ENCODE measurements at places on chromosomes 3 and 15.

DNA sequence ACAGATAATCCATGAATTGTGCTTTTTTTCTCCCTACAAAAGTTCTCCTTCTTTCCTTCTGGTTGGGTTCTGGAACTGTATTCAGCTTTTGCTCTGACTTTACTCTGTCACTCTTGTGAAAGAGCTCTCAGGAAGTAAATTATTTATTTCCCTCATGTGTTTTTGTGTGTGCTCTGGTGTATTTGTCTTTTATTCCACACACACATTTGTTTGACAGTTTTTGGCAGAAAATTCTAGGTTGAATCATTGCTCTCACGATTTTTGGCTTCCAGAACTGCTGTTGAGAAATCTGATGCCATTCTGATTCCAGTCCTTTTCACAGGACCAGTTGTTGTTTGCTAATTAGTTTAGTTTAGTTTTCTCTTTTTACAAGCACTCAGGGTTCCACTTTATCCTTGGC is 172.8 kb downstream of the PLCH1 start:
- DNase-seq = no peak

DNA sequence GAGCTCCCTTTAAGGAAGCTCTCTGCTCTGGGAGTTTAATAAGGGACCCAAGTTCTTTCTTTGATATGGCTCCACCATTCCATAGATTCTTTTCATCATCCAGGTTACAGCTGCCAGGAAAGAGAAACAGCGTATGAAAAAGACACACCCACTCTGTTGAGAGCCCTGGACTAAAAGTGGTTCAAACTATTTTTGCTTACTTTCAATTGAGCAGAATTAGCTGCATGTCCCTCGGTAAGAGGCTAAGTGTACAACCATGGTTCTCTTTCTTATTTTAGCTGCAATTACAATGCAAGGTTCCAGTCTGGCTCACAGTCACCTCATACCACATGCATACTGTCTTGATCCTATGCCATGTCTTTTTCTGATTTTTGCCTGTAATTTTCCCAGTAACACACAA is 1288.3 kb downstream of the NSUN3 start:
- DNase-seq = no peak

DNA sequence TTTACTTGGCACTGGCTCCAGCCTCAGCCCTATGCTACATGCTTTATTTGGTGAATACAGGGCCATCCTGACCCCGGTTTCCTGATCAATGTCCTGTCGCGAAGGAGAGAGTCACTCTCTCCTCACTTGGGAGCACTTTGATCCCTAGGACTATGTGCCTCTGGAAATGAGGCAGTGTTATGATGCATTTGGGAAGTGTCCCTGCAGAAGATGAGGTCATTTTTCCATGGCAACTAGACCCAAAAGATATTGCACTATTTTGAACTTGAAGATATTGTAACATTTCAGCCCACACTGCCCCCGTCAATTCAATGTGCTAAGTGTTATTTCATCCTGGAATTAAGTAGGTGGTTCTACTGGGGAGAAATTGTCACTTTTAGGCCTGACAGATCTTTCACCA is 68.0 kb downstream of the LRRK1 start:
- DNase-seq = no peak

- DNase-seq = no peak
These were observed 393.1 kb upstream of the CDIN1 start for GRCh38 chr15:36186376-36186775.

GRCh38 chr15:66923438-66923881 is 141.9 kb upstream of the SMAD3 start:
- DNase-seq = peak; percentile 78

- no peak for DNase-seq
These were observed 23.1 kb upstream of the LEKR1 start for GRCh38 chr3:156802821-156803606.

DNA sequence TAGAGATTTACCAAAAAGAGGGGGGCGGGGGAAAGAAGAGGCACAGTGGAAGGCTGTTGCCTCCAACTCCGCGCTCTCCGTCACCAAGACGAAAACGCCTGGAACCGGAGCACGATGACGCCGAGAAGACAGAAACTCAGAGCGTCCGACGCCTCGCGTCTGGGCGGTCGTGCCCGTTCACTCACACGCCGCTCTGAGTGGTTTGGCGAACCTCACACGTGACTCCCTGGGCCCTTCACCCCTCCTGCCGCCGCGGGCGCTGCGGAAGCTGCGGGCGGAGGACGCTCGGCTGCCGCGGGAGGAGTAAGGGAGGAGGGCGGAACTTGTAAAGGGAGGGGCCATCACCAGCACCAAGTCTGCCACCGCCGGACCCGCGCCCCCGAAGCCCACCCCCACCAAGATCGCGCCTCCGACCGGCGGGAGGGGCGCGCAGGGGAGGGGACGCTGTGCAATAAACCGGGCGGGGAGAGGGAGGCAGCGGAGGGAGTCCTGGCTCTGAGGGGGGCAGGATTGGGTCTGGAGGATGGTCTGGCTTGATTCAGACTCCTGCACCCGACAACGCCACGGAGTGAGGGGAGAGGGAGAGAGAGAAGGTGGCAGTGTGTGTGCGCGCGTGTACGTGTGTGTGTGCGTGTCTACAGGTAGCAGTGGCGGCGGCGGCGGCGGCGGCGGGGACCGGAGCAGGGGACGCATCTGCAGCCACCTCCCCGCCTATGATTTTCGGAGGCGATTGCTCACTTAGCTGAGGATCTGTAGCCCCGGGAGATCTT is 1.9 kb upstream of the NLGN1 start:
- peak; percentile 92 for DNase-seq

- DNase-seq = no peak
These were observed 25.8 kb downstream of the ZPLD1 start for GRCh38 chr3:102460579-102460978.

DNA sequence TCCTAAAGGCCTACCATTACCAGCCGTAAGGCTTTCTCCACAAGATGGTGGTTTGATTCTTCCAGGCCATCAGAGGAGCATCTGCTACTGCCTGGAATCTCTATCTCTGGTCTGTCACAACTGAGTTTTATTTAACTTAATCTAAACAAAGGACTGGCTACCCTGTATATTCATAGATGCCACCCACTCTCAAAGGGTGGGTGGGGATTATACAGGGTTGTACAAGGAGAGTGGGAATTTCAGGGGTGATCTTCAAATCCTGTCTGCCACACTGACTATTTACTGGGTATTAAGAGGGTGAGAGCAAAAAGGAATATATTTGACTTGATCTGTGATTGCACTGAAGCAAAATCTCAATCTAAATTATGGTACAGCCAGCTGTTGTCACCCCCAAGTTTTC is 253.3 kb downstream of the MBNL1 start:
- DNase-seq = no peak

DNA sequence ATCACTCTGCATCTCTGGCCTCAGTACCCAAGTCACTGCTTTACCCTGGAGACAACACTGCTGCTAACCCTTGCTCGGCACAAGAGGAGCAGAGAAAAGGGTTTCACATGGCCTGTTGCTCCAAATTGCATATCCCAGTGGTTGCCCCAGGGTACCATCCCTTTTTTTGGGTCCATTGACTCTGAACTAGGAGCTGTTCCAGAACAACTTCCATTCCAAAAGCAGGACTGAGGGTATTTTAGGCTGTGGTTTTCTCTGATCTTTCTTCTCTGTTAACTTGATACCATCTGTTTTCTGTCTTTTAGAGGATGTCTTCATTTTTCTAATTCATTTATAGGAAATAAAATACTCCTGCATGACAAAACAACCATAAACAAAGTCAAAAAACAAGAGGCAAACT is 17.3 kb upstream of the RYK start:
- DNase-seq = no peak

DNA sequence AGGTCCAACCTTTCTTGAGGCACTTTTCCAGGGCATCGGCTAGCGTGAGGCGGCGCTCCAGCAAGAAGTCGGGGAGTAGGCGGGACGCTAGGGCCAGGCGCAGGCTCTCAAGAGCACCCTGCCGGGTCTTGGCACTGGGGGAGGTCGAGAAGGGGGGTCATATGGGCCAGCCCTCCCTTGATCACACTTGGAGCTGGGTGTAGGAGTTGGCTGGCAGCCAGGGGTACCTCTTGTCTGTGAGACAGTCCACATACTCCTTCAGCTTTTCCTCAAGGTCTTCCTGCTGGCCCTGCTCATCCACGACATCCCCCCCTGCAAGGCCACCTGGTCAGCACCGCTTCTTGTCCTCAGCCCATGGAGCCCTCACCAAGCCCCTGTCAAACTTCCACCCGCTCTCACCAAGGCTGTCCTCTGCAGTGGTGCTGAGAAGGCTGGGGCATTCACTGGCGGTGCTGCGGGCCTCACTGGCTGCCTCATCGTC is 2.0 kb downstream of the IFRD2 start:
- no peak for DNase-seq

- no peak for DNase-seq
These were observed 5.1 kb upstream of the TASOR start for GRCh38 chr3:56688191-56688590.

GRCh38 chr15:98966091-98966787 is 41.4 kb downstream of the PGPEP1L start:
- DNase-seq = no peak

GRCh38 chr3:62529230-62529629 is 155.9 kb upstream of the FEZF2 start:
- peak; percentile 63 for DNase-seq

- no peak for DNase-seq
These were observed 89.7 kb upstream of the KCNAB1 start for GRCh38 chr3:156030723-156031122.

GRCh38 chr3:97721446-97721845 is 43.1 kb upstream of the ARL6 start:
- DNase-seq = no peak

DNA sequence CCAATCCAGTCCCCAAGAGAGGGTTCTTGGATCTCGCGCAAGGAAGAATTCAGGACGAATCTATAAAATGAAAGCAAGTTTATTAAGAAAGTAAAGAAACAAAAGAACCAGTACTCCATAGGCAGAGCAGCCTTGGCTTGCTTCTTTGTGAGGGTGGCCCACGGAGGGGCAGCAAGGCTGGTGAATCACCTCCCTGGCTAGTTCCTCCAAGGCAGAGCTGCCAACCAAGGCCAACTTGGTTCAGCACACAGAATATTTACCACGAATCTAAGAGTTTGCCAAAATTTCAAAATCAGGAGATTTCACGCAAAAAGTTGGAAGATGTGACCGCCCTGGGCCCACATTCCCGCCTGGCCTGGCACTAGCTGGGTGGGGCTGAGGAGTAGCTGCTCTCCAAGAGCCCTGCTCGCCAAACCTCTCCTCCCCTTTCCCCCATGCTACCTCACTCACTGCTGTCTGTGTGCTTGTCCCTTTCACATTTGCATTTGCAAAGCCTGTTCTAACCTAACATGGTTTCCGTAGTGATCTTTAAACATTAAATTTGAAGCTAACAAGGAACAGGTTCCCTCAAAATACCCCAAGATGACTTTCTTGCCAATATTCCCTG is 26.2 kb upstream of the DCUN1D1 start:
- peak; percentile 30 for DNase-seq

GRCh38 chr3:118772547-118773011 is 262.1 kb downstream of the IGSF11 start:
- peak; percentile 32 for DNase-seq

GRCh38 chr3:100310355-100310965 is 24.1 kb upstream of the NIT2 start:
- DNase-seq = no peak

- no peak for DNase-seq
These were observed 21.4 kb upstream of the ZBED2 start for GRCh38 chr3:111616417-111617105.

GRCh38 chr15:23897531-23897930 is 210.4 kb upstream of the NDN start:
- no peak for DNase-seq

DNA sequence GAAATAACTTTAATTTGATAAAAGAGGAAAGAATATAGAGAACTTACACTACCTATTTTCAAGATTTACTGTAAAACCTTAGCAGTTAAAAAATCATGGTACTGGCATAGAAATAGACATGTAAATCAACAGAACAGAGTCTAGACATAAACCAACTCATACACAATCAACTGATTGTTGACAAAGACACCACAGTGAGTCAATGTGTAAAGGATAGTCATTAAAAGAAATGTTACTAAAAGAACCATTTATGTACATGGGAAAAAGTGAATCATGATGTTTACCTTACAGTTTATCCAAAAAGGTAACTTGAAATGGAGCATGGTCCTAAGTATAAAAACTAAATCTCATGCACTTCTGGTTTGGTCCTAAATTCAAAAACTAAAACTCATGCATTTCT is 847.4 kb downstream of the IGSF11 start:
- no peak for DNase-seq

- DNase-seq = no peak
These were observed 126.0 kb downstream of the ZBTB20 start for GRCh38 chr3:115021061-115021460.

DNA sequence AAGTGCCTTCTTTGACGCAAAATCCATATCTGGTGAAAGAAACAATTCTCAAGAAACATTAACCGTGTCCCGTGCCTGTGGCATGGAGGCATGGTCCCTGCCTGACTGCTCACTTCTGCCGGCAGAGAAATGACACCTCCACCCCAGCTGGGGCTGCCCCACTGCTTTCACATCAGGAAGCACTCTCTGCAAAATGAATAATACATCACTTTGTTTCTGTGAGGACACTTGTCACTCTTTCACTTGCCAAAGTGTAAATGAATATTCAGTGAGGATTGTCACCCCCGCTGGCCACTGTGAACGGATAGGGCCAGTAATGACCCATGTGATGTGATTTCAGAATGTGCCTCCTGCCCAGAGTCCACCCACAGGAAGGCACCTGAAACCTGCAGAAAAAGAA is 31.1 kb upstream of the SLC24A5 start:
- no peak for DNase-seq

DNA sequence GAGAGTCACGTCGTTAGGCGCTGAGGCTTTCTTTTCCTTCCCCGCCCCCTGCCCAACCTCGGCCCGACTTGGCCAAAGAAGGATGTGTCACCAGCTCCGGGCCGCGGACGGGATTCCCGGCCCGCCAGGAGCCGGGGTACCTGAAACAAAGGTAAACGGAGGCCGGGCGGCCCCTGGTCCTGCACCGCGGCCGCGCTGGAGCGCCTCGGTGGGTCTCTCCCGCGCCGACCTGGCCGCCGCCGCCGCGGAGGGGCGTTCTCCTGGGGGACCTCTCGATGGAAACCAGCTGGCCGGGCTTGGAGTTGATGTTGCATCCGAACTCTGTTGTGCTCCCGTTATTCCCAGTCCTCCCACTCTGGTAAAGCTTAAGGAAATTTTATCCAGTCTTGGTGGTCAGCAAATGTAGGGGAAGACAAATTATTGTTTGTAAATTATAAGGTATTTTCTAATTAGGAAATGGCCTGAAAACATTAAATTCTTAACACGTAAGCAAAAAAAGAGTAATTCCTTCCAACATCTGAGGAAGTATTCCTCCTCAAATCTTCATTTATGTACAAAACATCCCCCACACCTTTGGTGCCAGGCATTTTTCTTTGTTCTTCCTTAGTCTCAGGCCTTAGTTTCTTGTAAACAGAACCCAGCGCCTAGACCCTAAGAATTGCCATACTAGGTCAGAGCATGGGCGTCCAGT is 888 bp downstream of the PPP2R3A start:
- DNase-seq = no peak

DNA sequence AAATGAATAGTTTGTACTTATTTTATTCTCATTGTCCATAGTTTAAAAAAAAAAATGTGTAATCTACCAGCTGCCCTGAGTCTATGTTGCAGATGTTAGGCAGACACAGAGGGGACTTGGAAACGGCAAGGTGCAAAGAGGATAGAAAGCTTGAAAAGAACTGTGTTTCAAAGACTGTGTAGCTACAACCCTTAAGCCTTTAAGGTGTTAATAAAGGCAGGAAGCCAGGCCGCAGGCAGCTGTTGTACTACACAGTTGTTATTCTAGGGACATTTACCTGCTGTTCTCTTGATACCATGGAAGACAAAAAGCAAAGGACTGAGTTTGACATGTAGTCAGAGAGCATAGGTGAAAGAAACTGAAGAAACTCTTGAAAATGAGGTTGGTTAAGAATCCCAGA is 440.0 kb downstream of the TUSC7 start:
- no peak for DNase-seq

- DNase-seq = no peak
These were observed 14.5 kb downstream of the MAN2A2 start for GRCh38 chr15:90917569-90917968.
